ENCODE measurements at places on chromosomes 12 and 14.
A peak's percentile ranks its signal among the peaks of the same experiment; 100 is the strongest.

DNA sequence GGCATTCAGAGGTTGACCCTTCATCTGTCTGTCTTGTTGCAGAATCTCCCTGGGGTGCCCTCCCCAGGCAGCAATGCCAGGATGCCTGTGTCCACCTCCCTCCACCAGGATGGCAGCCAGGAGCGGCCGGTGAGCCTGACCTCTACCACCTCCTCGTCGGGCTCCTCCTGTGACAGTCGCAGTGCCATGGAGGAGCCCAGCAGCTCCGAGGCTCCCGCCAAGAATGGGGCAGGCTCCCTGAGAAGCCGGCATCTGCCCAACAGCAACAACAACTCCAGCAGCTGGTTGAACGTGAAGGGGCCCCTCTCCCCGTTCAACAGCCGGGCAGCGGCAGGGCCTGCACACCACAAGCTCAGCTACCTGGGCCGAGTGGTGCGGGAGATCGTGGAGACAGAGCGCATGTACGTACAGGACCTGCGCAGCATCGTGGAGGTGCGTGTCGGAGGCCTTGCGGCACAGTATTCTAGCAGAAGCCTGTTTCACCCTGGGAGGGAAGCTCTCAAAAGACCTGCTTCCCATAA lies 23.4 kb downstream of the PLEKHG3 start:
- no peak for DNase-seq

- peak; percentile 22 for DNase-seq
These were observed 524 bp downstream of the KMT5A start for GRCh38 chr12:123384318-123384993.

GRCh38 chr12:131020326-131021153 lies 66.8 kb downstream of the ADGRD1 start:
- no peak for DNase-seq

GRCh38 chr12:132286912-132287311 lies 42.5 kb downstream of the GALNT9 start:
- DNase-seq = no peak

GRCh38 chr12:65596514-65597091 lies 227.7 kb upstream of the HMGA2 start:
- DNase-seq = no peak

All from lung (tissue), 17 donors.